ENCODE measurements at places on chromosomes 11 and 22.

GRCh38 chr11:25180187-25180586 is 683.3 kb downstream of the LUZP2 start:
- DNase-seq, result no peak

DNA sequence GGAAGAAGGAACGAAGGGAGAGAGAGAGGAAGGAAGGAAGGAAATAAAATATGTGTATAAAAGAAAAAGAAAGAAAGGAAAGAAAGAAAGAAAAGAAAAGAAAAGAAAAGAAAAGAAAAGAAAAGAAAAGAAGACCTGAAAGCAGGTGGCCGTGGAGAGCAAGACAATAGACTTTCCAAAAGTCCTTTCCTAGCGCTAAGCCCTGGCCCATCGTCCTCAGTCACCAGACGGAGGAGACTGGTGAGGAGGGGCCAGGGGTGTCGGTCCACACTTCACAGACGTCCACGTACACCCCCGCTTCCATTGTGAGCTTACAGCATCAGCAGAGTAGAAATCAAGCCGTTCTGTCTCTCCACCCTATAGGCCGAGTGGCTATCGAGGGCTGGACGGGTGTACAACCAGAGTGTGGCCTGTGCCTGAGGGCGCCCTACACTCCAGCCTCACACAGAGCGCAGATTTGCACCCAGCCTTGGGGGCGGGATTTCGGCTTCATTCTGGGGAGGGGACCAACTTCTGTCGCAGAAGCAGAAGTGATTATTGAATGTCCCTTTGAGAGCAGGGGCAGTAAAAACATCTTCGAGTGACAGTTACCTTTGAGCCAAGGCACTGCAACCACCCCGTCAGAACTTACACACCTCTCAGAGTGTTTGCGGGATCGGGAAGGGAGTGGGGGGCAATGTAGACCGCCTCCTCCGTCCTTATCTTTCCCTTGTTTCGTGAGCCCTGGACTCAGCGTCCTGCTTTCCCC is 2.0 kb upstream of the BSX start:
- no peak for DNase-seq

DNA sequence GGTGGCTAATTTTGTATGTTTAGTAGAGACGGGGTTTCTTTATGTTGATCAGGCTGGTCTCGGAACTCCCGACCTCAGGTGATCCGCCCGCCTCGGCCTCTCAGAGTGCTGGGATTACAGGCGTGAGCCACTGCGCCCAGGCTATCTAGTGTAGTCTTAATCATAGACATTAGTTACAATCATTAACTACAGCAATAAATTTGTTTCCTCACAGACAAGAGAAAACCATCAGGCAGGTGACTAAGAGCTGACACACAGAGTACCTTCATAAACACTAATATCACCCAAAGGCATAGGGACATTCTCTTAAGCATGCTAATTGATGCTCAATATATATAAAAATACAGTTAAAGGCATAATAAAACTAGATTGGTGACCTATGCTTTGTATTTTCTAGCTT is 19.4 kb downstream of the SDHD start:
- no peak for DNase-seq

GRCh38 chr11:120295099-120295498 is 30.0 kb upstream of the TLCD5 start:
- DNase-seq, result no peak

DNA sequence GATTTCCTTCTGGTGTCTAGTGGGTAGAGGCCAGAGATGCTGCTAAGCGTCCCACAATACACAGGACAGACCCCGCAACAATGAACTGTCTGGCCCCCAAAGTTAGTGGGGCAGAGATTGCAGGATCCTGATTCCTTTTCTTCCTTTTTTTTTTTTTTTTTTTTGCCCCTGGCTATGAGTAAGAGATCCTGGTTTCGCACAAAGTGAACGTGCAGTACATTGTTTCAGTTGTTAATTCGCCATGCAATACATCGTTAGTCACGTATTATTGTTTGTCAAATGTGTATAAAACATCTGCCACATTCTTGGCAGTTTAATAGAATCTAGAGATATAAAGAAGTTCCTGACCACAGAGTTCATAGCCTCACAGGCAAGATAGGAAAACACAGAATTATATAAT is 20.2 kb downstream of the ST3GAL4 start:
- no peak for DNase-seq

DNA sequence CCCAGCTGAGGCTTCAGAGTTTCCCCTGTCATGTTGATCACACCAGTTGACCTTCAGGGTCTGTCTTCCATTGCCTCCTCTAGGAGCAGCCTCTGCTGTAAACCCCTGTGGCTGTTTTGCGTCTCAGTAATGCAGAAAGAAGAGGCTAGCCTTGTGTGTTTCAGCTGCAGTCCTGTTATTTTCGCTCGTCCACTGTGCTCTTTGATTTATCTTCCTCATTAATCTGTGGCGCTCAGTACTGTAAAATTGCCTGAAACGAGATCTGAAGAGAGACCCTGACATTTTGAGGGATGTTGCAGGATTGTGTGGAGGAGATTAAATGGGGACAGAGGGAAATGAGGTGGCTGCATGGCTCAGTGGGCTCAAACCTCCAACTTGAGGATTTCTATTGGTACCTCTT is 163.7 kb downstream of the DBX1 start:
- no peak for DNase-seq

DNA sequence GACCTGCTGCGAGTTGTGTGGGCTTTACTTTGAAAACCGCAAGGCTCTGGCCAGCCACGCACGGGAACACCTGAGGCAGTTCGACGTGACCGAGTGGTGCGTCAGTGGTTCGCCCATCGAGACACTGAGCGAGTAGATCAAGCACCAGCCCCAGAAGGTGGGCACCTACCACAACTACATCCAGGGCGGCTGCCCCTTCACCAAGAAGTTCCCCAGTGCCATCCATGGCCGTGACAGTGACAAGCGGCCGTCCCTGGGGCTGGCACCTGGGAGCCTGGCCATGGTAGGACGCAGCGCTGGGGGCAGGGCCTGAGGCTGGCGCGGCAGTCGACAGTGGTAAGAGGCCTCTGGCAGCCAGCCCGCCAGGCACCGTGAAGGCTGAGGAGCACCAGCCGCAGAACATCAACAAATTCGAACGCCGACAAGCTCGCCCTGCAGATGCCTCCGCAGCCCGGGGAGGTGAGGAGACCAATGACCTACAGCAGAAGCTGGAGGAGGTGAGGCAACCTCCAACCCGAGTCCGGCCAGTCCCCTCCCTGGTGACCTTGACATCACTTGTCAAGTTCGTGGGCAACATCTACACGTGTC is 545.2 kb upstream of the CCDC179 start:
- no peak for DNase-seq

DNA sequence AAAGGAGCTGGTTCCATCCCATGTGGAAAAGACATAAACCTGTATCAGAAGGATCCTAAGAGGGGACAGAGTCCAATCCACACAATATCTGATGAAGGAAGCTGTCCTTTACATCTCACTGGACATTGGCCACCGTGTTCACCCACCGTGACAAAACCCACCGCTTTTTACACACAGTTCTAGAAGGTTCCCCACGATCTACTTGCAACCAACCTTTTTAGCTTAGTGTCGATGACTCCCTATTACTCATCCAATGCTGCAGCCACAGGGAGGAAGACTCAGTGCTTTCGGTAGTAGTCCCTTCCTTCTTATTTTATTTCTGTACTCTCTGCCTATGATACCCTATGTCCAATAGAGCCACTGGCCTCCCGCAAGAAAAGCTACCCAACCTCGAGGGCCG is 65.4 kb downstream of the MAPK1 start:
- DNase-seq, result no peak

- DNase-seq, result no peak
These were observed 24.3 kb downstream of the MPPED2 start for GRCh38 chr11:30561691-30562415.

All from GM03348 (cell line).